Heart right ventricle (tissue), 16 donors: ENCODE measurements at places on chromosomes 5 and 9. TPM values are rescaled to one million over a fixed set of nuclear protein-coding genes. Genes with fewer than 3 reads are reported as not detected.

GRCh38 chr5:6760686-6761085, 47.5 kb downstream of the TENT4A start:
- DNase-seq, result no peak

DNA sequence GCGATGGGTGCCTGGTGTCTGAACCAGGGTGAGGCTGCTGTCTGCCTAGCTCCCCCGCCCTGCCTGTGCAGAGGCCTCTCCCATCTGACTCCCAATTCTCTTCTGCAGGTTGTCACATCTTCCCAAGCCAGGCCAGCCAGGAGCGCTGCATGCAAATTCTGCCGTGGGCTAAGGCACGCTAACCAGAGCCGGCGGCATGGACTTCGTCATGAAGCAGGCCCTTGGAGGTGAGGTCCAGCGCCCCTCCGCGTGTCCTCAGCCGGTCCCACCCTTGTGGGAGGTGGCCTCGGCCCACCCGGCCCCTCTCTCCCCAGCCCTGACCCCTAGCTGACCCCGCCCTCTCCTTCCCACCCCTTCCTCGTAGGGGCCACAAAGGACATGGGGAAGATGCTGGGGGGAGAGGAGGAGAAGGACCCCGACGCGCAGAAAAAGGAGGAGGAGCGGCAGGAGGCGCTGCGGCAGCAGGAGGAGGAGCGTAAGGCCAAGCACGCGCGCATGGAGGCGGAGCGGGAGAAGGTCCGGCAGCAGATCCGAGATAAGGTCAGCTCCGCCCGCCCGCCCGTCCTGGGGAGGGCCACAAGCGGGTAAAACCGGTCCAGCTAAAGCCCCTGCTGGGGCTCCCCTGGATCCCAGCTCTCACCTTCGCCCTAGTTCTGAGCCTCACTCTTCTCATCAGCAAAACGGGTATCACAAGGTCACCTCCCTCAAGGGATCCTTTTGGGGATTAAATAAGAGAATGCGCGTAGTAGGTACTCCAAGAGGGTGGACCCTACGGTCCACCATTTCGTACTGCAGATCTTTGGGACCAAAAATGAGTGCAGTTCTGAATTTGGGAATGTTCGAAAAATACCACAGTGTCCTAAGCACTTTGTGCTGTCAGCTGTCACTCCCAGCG, 7.4 kb downstream of the CPLX2 start:
- no peak for DNase-seq

DNA sequence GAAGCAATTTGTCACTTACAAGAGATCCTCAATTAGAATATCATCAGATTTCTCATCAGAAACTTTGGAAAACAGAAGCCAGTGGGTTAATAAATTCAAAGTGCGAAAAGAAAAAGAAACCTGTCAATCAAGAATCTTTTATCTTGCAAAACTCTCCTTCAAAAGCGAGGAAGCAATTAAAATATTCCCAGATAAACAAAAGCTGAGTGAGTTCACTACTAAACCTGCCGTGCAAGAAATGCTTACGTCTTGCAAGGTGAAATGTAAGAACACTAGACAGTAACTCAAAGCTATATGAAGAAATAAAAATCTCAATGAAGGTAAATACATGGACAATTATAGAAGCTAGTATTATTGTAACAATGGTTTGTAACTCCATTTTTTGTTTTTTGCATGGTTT, 62.8 kb upstream of the IL33 start:
- DNase-seq, result no peak

DNA sequence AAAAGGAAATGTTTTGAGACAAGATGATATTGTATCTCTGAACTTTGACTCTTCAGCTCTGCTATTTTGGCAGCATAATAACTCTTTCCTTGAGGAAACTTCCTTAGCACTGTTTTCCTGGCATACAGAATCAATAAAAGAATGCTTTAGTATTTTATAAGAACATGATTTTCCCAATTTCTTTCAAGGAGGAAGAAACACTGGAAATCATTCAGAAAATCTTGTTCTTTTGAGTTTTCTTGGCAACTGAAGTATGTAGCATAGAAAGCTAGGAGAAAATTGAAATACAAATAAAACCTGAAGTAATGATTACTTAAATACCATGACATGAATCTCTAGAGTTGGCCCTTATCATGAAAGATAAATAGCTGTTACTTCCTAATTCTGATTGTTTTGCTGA, 461.4 kb upstream of the ZNF608 start:
- DNase-seq, result no peak

- no peak for DNase-seq
Measured at GRCh38 chr5:18765304-18765703, 1131.0 kb downstream of the TAF11L14 start.

DNA sequence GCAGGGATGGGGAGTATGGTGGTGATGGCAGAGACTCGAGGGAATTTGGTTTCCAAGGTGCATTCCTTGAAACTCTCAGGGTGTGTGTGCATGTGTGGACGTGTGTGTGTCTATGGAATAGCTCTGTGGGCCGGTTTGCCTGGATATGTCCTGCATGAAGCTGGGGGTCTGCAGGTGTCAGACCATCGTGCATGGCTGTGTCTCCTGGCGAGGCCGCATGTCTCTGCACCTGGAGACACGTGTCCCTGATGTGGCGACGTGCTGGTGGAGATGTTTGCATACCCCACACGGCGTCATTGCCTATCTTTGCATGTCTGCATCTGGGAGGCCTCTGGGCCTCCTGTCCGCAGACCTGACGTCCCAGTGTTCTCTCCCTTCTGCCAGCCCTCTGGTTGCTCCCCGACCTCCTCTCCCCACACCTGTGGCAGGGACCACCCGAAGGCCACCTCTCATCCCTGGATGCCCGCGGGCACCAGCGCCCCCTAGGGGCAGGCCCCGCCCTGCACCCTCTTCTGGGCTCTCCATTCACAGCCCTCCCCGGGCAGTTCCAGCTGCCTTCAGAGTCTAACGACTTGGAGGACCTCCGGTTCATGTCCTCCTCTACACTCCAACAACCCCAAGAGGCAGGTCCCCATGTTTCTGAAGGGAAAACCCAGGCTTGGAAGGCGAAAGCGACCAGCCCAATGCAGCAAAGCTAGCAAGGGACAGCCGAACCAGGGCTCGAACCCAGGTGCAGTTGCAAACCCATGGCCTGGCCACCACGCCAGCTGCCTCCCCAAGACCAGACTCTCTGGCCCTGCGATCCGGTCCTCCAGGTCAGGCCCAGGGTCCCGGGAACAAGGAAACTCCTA, 88.6 kb downstream of the LMX1B start:
- no peak for DNase-seq

GRCh38 chr9:94016744-94017143, 61.6 kb upstream of the BARX1 start:
- DNase-seq, result no peak

GRCh38 chr5:514673-515072, 9.6 kb downstream of the SLC9A3 start:
- no peak for DNase-seq

GRCh38 chr5:76696251-76696650, 19.7 kb upstream of the F2R start:
- DNase-seq, result no peak

GRCh38 chr5:25573691-25574090, 928.9 kb upstream of the CDH10 start:
- no peak for DNase-seq

- no peak for DNase-seq
Measured at GRCh38 chr5:116564756-116565490, 9.7 kb downstream of the SEMA6A start.

- DNase-seq, result no peak
Measured at GRCh38 chr5:33227247-33227646, 213.5 kb upstream of the TARS1 start.

ECSCR gene
- total RNA-seq, result 11.0 TPM

SLC6A18 gene
- not detected for total RNA-seq

KCTD16 gene
- 0.05 TPM for total RNA-seq

SHISAL2B gene
- total RNA-seq, result not detected

OBP2B gene
- not detected for total RNA-seq

ZBED3 gene
- total RNA-seq, result 8.6 TPM
